ENCODE measurements at places on chromosomes 13 and 19.
A peak's percentile ranks its signal among the peaks of the same experiment; 100 is the strongest.

DNA sequence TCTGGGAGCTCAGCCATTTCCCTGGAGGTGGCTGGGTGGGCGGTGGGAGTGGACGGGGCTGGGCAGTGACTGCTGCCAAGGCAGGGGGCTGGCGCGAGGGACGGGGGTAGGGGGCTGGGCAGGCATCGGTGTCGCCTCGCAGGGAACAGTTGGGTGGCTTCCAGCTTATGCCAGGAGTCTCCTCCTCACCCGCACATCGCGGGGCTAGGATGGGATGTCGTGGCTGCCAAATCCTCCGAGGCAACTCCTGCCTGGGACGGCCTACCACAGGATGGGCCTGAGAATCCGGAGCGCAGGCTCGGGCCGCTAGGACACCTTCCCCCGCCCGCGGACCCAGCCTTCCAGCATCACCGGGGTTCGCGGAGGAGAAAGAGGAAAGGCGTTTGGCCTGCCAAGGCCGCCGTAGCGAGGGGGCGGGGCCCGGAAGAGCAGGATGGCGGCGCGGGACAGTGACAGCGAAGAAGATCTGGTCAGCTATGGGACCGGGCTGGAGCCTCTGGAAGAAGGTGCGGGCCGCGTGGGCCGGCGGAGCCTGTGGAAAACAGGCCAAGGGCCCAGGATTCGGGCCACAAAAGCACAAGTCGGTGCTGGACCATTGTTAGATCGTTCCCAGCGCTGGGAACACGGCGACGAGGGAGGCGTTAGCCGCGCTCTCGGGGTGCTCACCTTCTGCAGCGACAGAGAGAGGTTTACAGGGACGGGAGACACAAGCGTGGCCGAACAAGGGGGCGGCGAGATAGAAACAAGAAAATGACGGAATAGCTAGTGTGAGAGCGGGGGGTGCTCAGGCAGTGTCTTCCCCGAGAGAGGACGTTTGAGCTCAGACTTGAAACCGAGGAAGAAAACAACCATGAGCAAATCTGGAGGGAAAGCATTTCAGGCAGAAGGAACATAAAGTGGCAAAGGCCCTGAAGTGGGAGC lies at the start of gene GPATCH1:
GPATCH1 (plus strand) TSS at position 421 of the 921 bp plus-strand sequence; CDS start at position 434, 13 bp downstream.
- peak; percentile 70 for DNase-seq

DNA sequence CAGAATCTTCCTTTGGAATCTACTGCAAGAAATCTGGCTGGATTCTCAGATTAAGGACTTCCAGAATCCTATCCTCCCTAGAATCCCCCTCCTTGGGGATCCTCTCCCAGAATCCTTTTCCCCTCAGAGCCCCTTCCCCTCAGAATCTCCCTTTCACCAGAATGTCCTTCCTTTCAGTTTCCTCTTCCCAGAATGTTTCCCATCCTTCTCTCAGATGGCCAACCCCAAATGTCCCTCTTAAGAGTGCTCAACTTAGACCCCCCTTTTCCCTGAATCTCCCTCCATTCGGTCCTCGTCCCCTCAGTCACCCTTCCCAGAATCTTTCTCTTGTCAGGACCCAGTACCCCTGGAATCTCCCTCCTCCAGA lies 584 bp upstream of the RPS16 start:
- DNase-seq = no peak

- no peak for DNase-seq
Measured at GRCh38 chr13:25302121-25302520, 696 bp downstream of the NUP58 start.

DNA sequence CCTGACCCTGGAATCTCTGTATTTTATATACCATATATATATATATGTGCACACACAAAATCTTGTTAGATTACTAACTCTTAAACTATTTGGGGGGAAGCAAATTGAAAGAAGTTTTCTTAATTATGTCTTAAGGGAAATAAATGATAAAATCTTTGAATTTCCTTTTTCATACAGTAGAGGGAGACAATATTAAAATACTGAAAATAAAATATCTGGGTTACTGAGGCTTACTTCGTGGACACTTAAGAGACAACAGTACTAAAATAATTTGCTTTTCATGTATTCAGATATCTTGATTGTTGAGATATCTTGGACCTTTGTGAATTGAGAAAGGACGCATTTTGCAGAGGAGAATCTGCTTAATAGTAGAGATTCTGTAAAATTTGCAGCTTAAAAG lies 17.0 kb downstream of the SUGT1 start:
- DNase-seq = no peak

- no peak for DNase-seq
Measured at GRCh38 chr13:90443268-90443667, 904.2 kb upstream of the MIR17HG start.

- no peak for DNase-seq
Measured at GRCh38 chr13:108227651-108228272, 9.6 kb downstream of the ABHD13 start.

DNA sequence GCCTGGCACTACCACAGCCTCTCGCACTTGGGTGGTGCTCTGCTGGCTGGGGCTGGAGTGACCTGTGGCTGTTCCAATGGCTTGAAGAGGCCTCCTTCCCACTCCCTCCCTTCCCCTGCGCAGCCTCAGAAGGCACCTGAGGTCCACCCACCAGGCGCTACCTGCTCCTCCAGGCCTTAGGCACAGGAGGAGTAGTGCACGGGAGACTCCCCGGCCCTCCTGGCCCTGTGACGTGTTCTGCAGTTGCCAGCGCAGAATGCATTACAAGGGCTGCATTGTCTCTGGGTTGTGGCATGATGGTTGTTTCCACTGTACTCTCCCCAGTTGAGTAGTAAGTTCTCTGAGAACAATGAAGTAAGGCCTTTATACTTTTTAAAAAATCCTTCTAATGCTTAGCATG lies 128.6 kb downstream of the TEX29 start:
- DNase-seq = no peak

- no peak for DNase-seq
Measured at GRCh38 chr13:65601855-65602254, 1628.3 kb downstream of the PCDH9 start.

DNA sequence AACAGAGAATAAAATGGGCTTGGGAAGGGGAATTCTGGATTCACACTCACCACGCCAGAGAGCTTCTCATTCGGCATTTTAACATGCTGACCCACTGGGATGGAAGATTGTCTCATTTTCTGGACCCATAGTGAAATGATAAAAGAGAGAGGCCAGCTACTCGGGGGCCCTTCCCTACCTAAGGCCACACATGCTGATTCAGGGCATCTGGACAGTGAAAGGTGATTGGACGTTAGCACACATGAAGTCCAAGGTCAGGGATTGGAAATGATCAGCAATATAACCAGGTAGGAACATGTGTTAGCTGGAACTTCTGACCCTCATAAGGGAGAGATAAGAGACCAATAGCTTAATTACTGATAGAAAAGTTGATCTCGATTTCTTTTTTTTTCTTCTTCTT lies 183.7 kb downstream of the NUFIP1 start:
- DNase-seq = no peak

GRCh38 chr13:84038001-84038400 lies 155.7 kb upstream of the SLITRK1 start:
- no peak for DNase-seq

- DNase-seq = no peak
Measured at GRCh38 chr19:18317961-18318800, 4.7 kb downstream of the LSM4 start.

DNA sequence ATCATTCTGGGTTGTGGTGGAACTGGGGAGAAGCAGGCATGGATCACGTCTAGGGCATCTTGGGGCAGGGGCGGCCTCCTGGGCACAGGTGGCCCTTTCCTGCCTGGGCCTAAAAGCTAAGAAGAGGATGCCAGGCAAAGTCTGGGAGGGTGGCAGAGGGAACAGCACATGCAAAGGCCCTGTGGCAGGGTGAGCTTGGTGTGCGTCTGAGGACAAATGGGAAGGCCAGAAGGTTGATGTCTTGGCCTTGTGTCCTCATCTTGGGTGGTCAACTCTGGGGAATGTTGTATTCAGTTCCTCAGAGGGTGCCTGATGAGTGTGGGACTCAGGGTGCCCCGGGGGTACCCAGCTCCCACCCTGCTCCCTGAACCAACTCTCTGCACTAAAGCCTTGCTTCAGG lies 5.4 kb upstream of the PLK5 start:
- DNase-seq = no peak

GRCh38 chr19:2329501-2329916 lies 1.0 kb downstream of the SPPL2B start:
- DNase-seq = no peak

DNA sequence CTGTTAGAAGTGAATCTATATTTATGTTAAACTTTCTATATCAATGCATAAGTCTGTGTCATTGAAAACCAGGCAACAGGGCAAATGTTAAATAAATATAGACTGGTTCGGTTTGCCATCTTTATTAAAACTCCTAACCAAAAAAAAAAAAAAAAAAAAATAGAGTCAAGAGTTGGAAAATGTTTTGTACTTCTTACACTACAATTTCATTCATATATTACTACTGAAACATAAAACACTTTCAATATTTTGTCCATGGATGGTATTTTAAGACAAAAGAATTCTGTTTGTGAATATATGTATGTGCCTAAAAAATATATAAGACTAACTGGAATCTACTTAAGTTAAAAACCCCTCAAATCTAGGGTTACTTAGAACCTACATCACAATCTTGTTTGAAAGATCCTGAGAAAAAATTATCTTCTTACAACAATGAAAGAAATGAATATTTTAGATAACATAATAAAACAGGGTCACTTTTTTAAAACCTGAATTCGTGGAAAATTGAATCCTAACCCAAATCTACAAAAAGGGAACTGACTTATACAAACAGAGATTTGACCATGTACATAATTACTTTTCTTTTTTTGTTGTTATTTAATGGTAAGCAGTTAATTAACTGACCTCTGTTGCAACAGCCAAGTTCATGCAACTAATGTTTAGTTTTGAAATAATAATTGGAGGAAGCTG lies 5.1 kb downstream of the DACH1 start:
- no peak for DNase-seq

GRCh38 chr19:2426611-2427428 lies 566 bp downstream of the TIMM13 start:
- DNase-seq = no peak

DNA sequence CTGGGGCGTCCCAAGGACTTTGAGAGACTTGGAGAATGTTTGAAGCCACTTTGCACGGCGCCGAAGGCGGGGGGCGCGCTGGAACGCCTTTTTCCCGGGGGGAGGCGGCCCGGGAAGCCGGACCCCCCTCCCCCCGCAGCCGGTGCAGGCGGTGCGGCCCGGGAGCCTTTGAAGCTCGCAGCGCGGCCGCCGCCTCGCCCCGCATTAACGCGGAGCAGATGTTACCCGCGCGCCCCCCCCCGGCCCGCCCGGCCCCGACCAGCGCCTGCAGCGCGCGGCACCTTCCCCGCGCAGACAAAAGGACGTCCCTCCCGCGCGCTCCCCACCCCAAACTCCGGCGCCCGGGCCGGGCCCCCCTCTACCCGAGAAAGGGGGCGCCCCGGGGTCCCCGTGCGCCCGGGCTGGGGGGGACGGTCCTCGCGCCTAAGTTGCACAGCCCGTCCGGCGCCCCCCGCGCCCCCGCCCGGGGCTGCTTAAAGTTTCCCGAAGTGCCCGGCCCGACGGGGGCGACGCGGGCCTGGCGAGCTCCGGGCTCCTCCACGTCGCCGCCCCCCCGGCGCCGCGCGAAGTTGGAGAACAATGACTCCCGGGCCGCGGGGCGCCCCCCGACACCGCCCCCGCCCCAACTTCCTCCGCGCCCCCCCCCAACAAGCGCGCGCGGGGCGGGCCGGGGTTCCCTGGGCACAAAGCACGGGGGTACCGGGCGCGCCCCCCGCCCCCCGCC lies 685 bp downstream of the TCF3 start:
- no peak for DNase-seq

GRCh38 chr13:96749825-96750224 lies 244.5 kb downstream of the OXGR1 start:
- no peak for DNase-seq

DNA sequence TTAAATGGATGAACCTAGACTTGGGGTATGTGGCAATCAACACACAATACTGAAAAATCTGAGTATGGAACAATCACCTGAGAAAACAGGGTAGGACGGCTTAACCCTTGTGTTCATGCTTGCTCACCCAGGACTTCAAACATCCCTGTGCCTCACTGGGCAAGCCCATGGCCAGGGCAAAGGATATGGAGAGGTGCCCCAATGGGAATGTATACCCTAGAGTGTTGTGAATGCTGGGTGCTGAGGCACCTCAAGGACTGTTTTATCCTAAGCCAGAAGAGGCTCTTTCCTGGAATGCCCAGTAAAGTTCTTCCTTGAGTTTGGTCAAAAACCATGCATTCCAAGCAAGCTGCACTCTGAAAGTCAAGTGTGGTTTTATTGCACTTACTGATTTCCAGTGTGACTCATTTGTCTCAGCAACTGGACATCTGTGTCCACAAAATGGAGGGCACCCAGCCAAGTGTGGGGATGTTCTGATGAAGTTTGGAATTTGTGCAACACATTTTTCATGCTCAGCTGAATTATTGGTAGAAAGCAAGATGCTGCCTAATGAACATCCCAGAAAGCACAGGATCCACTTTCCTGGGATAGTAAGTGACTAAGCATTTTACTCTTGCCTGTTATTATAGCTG lies 531.3 kb downstream of the RFC3 start:
- DNase-seq = no peak

DNA sequence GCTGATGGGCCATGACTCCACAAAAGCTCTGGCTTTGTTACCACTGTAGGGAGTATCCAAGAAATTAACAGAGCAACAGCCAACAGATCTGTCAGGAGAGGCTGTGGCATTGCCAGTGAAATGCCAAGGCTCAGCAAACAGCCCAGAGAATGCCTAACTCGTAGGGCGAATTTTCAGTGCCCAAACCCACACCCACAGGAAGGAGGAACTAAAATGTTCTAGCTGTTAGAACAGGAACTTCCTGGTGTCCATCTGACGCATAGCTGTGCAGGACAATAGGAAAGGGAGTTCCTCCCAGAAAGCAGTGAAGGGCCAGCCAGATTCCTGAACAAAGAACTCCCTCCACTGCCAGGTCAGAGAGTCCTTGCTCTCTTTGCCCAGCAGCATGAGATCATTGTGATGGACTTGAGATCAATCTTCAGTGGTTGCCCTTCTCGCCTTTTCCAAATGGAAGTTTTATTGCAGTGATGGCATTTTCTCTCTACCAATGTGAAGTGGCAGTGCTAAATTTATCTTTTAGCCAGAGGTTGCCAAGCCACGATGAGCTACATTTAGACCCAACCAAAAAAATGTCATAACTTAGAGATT lies 224.2 kb upstream of the STARD13 start:
- DNase-seq = no peak

DNA sequence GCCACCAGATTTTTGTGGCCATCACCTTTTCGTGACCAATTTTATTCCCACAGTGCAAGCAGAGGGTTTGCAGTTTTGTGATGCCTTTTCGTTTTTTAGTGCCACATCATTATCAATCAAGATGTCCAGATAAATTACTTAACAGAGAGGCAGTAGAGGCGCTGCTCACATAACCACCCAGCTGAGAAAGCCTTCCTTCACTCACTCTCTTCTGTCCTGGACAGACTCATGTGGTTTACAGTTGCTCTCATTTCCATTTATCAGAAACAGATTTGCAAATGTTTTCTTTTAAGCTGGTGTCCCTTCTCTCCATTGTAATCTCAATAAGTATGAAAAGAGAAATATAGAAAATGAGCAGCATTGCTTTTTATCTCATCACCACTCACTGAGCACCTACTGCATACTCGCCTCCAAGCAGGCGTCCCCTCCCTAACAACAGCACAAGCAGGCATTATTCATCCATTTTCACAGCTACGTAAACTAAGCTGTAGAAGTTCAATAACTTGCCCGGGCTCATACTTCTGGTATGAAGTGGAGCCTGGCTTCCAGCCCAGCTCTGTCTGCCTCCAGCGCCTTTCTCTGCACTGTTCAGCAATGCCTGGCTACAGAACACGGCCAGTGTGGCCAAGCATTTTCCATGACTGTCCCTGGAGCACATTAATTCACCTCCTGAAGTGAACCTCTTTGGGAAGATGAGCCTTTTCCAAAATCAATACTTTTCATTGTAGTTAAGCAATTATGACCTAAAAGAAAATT lies 34.6 kb upstream of the KATNAL1 start:
- DNase-seq = no peak

- no peak for DNase-seq
Measured at GRCh38 chr13:48446464-48446863, 33.6 kb upstream of the LPAR6 start.

All from activated T-helper 1 cell treated with anti-CD3 and anti-CD28 coated beads, Interleukin-2, amount 50 U/mL, for 16 hours (primary cell).